Naive thymus-derived CD8-positive, alpha-beta T cell (primary cell): ENCODE measurements at places on chromosomes 11 and 22. TPM values are rescaled to one million over a fixed set of nuclear protein-coding genes. Genes with fewer than 3 reads are reported as not detected.

OSBP2 gene
- 0.70 TPM for polyA plus RNA-seq

OR4S2 gene
- not detected for polyA plus RNA-seq

GAB4 gene
- not detected for polyA plus RNA-seq

WT1 gene
- polyA plus RNA-seq = not detected

NXPE2 gene
- polyA plus RNA-seq = not detected

GRCh38 chr11:78045851-78046485 is 17.7 kb upstream of the THRSP start:
- DNase-seq = peak; percentile 79

DNA sequence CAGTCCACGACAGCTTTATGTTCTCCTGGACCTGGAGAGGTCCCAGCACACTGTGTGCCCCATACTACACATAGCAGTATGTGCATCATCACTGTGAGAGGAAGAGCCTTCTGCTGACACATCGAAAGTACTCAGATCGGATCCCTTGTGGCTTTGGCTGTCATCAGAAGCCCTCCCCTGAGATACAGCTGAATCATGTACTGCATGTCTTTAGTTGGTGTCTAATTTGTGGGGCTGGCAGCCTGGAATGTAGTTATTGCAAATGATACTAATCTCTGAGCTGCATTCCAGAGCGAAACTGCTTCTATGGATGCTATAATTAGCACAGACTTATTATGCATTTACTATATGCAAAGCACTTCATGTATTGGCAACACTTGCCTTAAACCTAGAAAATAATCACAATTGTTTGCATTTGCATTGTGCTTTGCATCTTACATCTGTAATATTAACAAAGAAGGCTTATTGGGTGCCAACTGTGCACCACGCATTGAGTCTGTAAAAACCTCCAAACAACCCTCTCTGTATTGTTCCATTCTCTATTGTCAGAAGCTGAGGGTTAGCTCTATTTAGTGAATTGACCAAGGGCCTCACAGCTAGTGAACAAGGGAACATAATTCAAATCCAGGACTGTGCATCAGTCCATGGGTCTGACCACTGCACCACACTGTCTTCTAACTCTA is 89.2 kb upstream of the CRTAM start:
- DNase-seq = no peak

DNA sequence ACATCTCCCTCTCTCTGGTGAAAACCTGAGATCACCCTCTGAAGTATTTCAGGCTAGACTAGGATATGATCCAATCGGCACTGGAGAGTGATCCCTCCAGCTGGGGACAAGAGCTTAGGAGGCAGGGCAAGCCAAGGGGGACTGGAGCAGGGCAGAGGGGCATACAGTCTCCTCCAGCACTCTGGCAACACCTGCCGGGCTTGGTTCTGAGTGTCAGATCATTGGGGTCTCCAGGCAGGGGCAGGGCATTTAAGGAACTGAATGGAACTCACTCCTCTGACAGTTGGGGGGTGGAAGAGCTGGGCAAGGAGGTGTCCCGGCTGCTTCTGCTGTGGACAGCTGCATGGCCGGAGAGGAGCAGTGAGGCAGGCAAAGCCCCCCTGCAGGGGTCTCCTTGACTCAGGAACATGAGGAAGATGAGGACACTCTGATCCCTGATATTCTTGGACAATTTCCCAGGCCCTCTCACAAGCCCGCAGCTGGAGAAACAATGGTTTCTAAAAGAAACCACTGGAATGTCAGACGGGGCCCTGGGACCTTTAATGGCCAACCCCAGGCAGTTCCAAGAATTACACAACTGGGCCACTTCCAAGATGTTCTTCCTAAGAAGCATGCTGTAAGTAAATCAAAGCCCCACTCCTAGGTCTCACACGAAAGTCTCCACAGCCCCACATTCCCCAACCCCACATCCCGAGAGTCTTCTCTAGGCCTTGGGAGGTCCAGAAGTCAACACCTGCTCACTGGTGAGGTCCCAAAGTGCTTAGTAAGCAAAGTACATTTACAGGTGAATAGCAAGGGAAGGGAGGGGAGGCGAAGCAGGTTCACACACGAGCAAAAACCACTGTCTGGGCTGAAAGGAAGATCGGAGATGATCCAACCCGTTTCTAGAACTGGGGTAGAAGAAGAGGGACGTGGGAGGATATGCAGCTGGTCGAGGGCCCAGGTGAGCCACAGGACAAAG is 1.2 kb upstream of the CCDC86 start:
- DNase-seq = no peak

DNA sequence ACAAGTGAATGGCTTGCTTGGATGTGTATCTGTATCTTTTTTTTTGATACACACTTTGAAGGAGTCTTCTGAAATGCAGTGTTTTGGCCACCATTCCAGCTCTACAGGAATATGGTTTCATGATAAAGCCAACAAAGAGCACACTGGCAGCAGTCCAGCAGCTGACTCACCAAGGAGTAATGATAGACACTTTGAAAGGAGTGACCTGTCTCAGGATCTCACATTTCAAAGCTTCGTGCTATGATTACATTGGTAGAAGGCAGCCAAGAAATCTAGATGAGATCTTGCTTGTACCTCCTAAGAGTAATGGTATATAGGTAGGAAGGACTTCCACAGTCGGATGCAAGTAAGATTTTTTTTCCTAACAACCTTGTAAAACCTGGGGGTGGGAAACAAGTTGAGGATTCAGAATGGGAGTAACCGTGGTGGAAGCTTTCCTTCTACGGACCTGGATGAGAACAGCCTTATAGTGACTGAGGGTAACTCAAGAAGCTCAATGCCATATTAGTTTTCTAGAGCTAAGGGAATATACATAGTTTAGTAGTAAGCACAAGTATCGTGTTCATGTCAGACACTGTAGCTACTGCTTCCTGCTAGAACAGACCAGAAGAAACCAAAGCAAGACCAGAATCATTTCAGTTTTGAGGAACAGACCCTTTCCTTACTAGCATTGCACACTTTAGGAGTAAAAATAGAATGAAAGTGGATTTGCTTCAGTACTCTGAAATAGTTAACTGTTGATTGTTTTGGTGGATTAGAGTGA is 25.0 kb downstream of the MTMR3 start:
- DNase-seq = no peak

GRCh38 chr11:698493-699115 is 3.0 kb downstream of the TMEM80 start:
- no peak for DNase-seq

GRCh38 chr11:34394771-34395300 is 37.0 kb upstream of the ABTB2 start:
- DNase-seq = no peak

DNA sequence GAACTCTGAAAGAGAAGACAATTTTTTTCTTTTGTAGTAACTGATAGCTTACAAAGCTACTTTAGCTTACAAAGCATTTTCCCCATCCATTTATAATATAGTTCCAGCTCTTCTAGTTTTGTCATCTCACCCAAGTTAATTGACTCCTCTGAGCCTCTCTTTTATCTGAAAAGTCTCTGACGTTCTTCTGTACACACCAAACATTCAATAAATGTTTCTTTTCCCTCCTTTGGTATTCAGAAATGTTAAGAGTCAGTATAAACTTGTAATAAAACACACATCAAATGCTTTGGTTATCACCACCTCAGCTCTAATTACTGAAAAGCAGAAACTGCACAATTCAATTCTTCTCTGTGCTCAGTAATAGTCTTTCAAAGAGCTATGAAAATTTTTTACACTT is 5.9 kb downstream of the CCDC90B start:
- DNase-seq = no peak
